Endothelial cell of coronary artery (primary cell): ENCODE measurements at places on chromosomes 16 and 17. TPM values are rescaled to one million over a fixed set of nuclear protein-coding genes. Genes with fewer than 3 reads are reported as not detected.

Gene KRTAP4-6
- not detected in 2 replicates for total RNA-seq

Gene MED31
- total RNA-seq = 10.3 and 12.9 TPM in 2 replicates

Gene ITGA3
- 94.5 and 266 TPM in 2 replicates for total RNA-seq

Gene CMTR2
- total RNA-seq = 20.8 and 26.9 TPM in 2 replicates

Gene TMED6
- total RNA-seq = not detected in 2 replicates

Gene SLC12A3
- total RNA-seq = not detected in 2 replicates

Gene IL21R
- total RNA-seq = 0.09 and 0.28 TPM in 2 replicates

Gene GDPD3
- 0.81 and 1.3 TPM in 2 replicates for total RNA-seq

Gene DHRS7C
- not detected in 2 replicates for total RNA-seq

Gene KRT39
- not detected in 2 replicates for total RNA-seq

Gene TBC1D16
- 38.5 and 42.9 TPM in 2 replicates for total RNA-seq

Gene VWA3A
- not detected in 2 replicates for total RNA-seq

Gene CCDC47
- 87.7 and 117 TPM in 2 replicates for total RNA-seq

Gene CAPN15
- total RNA-seq = 26.4 and 38.9 TPM in 2 replicates

Gene CDH5
- total RNA-seq = 566 and 589 TPM in 2 replicates

Gene SLC16A6
- 0.09 and 0.63 TPM in 2 replicates for total RNA-seq

Gene SMIM22
- not detected in 2 replicates for total RNA-seq

Gene ENPP7
- not detected in 2 replicates for total RNA-seq

Gene MATCAP1
- total RNA-seq = 18.4 and 18.9 TPM in 2 replicates
